ENCODE measurements at places on chromosomes 1 and 21.

- no peak for DNase-seq
Measured at GRCh38 chr1:108600504-108600903, 40.6 kb downstream of the EEIG2 start.

GRCh38 chr1:45926330-45926729, 122.9 kb downstream of the MAST2 start:
- no peak for DNase-seq

GRCh38 chr1:184025242-184025675, 12.3 kb downstream of the COLGALT2 start:
- DNase-seq, result peak; percentile 78

DNA sequence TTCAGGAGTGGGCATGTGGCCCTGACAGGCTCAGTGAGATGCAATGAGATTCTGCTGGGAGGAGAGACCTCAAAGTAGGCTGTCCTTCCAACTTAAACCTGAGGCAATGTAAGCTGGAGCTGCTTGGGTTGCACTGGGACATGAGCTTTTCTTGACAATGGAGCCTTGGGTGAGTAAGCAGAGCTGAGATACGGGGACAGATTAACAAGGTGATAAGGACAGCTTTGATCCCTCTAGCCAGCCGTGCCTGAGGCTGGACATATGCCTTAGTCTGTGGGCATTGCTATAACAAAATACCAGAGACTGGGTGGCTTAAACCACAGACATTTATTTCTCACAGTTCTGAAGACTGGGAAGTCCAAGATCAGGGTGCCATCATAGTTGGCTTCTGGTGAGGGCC, 18.3 kb upstream of the NGF start:
- no peak for DNase-seq

DNA sequence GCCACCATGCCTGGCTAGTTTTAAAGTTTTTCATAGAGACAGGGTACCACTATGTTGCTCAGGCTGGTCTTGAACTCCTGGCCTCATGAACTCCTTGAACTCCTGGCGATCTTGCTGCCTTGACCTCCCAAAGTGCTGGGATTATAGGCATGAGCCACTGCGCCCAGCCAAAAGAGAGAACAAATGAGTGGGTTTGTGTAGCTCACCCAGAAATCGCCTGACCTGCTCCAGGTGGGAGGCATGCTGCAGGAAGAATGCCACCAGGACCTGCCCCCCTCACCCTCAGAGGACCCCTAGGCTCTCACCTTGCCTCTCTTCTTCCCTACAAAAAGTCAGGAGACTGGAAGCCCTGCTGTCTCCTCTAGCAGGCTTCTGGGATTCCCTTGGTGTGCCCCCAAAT, 88.8 kb downstream of the SYT2 start:
- DNase-seq, result no peak

- peak; percentile 86 for DNase-seq
Measured at GRCh38 chr1:175152006-175152652, 40.4 kb downstream of the KIAA0040 start.

GRCh38 chr1:85398391-85399064, 66.4 kb downstream of the DDAH1 start:
- no peak for DNase-seq

DNA sequence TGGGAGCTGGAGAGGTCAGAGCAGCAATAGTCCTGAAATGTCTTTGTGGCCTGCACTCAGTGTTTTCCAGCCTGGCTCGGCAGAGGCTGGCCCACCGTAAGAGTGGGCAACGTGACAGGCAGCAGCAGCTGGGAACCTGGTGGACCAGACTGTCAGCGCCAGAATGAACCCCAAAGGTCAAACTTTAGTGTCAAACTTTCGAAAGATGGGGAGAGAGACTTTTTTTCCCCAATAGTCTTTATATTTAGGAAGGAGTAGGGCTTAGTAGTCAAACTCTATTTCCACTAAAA, 10.3 kb downstream of the BLACAT1 start:
- no peak for DNase-seq

DNA sequence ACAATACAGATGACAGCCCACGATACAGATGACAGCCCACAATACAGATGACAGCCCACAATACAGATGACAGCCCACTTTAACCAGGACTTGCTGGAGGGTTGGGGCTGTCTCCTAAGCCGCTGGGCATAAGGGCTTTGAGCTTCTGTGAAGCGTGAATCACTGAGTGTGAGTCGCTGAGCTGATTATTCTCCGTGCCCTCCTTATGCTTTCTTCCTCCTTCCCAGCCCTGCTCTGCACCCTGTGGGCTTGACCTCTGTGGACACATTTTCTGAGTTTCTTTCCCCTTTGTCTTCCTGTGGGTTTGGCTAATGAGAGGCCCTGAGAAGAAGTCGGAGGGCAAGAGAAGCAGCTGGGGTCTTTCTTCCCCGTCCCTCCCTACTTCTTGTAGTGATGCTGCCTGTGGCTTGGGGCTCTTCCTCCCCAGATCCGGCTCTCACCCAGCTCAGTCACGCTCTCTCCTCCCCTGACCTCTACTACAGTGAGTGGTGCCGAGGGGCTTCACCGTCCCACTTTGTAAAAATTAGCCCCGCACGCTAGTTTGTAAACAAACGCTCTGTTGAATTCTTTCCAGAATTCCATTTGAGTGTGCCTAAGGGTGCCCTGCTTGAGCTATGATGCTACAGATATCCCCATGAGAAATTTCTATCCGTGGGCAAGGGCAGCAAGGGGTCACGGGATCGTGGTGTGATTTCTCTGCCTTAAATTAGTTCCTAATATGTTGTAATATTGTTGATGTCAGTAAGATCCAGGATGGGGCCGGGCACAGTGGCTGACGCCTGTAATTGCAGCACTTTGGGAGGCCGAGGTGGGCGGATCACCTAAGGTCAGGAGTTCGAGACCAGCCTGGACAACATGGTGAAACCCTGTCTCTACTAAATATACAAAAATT, 46.4 kb upstream of the SOD1 start:
- DNase-seq, result peak; percentile 90

DNA sequence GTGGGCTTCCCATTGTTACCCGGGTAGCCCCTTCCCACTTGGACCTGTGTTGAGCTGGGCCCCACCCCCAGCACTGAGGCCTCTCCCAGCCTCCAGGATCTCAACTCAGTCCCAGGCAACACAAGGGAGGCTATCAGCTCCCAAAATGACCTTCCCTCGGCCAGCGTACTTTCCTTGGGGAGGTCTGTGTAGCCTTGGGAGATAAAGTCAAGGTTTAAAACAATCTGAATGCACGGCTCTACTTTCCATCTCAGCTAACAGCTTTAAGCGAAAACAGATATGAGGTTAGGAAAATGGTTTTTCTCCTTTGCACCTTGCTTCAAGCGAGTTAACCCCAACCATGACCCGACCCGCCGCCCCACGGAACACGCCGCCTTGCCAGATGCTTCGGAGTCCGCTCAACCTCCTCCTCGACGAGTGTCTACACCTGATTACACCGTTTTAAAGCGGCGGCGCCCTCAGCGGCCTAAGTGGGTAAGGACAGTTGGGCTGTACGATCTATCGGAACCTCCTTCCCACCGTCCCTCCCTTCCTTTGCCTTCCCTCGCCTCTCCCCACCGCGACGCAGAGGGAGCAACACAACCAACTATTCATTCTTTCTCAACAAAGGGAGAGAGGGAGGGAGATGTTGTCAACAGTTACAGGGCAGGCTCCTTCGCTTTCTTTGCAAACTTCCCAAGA, 1.1 kb downstream of the BCAR3 start:
- DNase-seq, result peak; percentile 94

DNA sequence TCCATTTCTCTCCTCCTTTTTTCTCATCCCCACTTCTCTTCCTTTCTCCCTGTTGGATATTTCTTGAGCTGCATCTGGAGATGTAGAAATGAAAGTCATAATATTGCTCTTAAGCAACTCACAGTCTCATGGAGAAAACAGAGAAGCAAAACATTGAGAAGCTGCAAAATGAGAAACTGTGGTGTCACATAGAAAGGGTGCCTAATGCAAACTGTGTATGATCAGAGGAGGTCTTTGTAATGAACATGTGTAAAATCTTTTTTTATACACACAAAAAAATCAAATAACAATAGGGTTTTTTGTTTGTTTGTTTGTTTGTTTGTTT, 11.8 kb upstream of the SLAMF7 start:
- DNase-seq, result no peak

- no peak for DNase-seq
Measured at GRCh38 chr1:15345705-15346345, 63.9 kb upstream of the EFHD2 start.

DNA sequence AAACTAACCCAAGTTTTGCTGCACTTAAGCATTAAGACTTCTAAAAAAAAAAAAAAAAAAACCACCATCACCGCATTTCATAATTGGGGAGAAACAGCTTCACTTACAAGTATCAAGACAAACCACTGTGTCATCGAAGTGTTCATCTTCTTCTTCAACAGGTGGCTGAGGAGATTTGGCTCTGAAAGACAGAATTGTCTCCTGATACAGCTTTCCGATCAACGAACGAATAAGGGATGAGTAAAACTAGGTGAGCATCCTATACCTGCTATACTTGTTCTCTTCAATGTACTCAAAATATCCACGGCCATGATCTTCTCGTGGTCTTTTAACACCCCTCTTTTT, 2.0 kb downstream of the HNRNPU start:
- DNase-seq, result no peak

DNA sequence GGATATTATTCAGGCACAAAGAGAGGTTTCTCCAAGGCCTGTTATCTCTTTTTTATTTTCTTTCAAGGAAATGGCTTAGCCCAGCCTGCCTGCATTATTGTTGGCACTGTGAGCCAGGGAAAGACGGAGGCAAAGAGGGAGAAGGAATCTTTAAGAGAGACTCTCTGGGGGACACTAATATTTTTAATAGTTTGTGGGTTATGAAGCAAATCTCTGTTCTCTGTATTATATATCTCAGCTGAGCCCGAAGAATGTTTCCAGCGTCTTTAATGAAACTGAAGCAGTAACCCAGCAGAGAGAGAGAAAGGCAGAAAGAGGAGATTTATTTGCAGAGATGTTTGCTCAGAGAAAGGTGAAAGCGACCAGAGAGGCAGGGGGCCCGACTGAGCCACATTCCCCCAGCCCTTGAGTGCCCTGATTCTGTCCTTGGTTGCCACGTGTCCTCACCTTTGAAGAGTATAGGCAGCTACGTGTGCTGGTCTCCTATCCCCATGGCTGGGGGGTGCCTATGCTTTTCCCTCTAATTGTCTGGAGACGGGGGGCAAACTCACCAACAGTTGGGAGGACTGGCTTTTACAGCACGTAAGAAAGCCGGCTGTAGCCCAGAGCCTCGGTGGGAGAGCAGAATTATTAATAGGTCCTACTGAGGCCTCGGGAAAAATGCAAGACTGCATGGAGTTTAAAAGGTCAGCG, 166.4 kb downstream of the TRABD2B start:
- DNase-seq, result peak; percentile 35

DNA sequence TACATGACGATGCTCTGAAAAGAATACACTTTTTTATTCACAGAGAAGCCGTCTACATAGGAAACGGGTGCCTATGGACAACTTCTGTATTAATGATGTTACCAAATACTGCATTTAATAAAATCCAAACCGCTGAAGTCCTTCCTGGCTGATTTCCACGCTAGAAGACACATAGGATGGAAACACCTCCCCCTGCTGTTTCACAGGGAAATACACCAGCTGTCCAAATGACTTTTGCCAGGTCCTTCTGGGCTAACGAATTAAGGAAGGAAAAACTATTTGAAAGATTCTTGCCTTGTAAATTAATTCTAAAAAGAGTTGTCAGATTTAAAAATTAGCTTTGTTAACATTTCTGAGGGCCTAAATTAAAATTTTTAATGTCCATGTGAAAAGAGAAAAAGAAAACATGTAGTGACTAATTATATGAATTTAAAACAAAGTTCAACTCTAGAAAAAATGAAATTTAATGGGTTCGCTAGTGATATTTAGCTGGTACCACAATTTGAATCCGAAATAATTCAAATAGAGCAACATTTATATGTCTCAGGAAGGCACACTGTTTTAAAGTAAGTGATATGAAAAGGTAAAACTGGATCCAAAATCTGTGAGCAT, 146.0 kb downstream of the RERE start:
- peak; percentile 78 for DNase-seq

- peak; percentile 89 for DNase-seq
Measured at GRCh38 chr1:93591676-93592550, 89.7 kb downstream of the BCAR3 start.

GRCh38 chr1:211816586-211816985, 14.0 kb downstream of the LPGAT1 start:
- DNase-seq, result no peak

DNA sequence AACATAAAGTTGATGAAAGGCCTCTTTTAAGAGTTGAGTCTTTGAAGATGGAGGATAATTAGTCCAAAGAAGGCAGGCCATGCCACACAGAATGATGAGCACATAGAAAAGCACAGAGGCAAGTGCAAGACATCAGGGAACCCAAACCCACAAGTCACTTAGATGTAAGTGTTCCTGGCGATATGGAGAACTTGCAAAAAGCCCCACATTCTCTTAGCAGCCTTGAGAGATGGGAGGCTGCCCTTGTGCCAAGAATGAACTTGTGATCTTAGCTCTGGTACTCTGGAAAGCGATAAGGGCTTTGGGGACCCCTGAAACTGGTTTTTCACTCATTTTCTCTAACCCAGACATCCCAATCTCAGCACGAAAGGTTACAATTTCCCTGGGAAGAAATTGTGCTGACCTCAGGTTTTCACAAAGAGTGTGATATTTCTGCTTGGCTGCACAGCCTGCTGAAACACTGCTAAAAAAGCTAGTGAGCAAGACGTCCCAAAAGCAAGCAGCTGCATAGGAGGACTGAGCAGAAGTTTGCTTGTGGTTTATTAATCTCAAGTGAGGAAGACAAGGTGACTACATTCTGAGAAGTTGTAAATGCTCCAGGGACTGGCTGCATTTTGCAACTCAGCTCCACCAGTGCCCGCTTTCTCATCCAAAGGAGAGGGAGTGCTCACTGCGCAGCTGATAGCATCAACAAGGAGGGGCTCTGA, 496.9 kb upstream of the CAMK1G start:
- DNase-seq, result peak; percentile 42

GRCh38 chr1:230263568-230264195, 162.4 kb downstream of the PGBD5 start:
- DNase-seq, result peak; percentile 29

GRCh38 chr1:23389837-23390321, 20.2 kb upstream of the ZNF436 start:
- DNase-seq, result no peak

GRCh38 chr1:111553196-111553595, 49.8 kb upstream of the ADORA3 start:
- DNase-seq, result no peak

DNA sequence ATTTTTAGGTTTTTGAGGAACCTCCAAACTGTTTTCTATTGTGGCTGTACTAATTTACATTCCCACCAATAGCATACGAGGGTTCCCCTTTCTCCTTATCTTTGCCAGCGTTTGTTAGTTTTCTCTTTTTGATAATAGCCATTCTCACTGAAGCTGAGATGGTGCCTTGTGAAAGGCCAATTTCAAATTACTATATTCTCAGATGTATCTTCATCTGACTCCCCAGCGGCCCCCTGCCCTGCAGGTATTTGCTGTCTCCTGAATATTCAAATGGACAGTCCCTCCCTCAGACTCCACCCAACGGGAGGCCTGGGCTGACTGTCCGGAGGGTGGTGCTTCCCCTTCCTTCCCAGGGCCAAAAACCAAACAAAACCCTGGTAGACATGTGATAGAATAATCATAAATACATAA, 33.5 kb upstream of the TARBP1 start:
- no peak for DNase-seq

- no peak for DNase-seq
Measured at GRCh38 chr1:50631161-50631560, 207.9 kb upstream of the DMRTA2 start.

Measured in eye (tissue), 1 donor.